ENCODE measurements at places on chromosomes 2 and 18. TPM values are rescaled to one million over a fixed set of nuclear protein-coding genes. Genes with fewer than 3 reads are reported as not detected.

The PLCD4 gene
- 0.32 TPM for total RNA-seq

The SERPINB12 gene
- total RNA-seq = not detected

The GNLY gene
- not detected for total RNA-seq

The RAB1A gene
- 229 TPM for total RNA-seq

The LIMS4 gene
- 0.16 TPM for total RNA-seq

The ADAM23 gene
- 7.6 TPM for total RNA-seq

The DNAH6 gene
- 12.1 TPM for total RNA-seq

The AMER3 gene
- not detected for total RNA-seq

The RAPGEF4 gene
- 5.4 TPM for total RNA-seq

The EPG5 gene
- 27.4 TPM for total RNA-seq

The IAH1 gene
- total RNA-seq = 67.6 TPM

The NT5C1B gene
- not detected for total RNA-seq

The HOXD13 gene
- 10.3 TPM for total RNA-seq

The HOXD8 gene
- 14.5 TPM for total RNA-seq

The ERBB4 gene
- total RNA-seq = 0.32 TPM

The NTSR2 gene
- total RNA-seq = not detected

The TXNDC2 gene
- total RNA-seq = not detected

The DYTN gene
- total RNA-seq = not detected

The CDKL4 gene
- total RNA-seq = 0.95 TPM

The KCNJ13 gene
- 2.3 TPM for total RNA-seq

The KLHL30 gene
- 0.03 TPM for total RNA-seq

The RSAD2 gene
- total RNA-seq = 0.48 TPM

The ZBTB7C gene
- 0.16 TPM for total RNA-seq

The CD302 gene
- total RNA-seq = 12.0 TPM

The CSRNP3 gene
- 0.32 TPM for total RNA-seq

The RAX gene
- not detected for total RNA-seq

The NYAP2 gene
- not detected for total RNA-seq

The AQP12A gene
- total RNA-seq = not detected

The TDRD15 gene
- total RNA-seq = 0.16 TPM

The C1GALT1C1L gene
- total RNA-seq = 1.2 TPM

The GPR45 gene
- total RNA-seq = 0.98 TPM

The PELI1 gene
- total RNA-seq = 9.4 TPM

The KCNG2 gene
- not detected for total RNA-seq

The PIKFYVE gene
- total RNA-seq = 50.9 TPM

The BMP10 gene
- not detected for total RNA-seq

The HOXD12 gene
- total RNA-seq = 0.42 TPM

The PLGLB1 gene
- 1.7 TPM for total RNA-seq

The NCKAP5 gene
- total RNA-seq = 14.2 TPM

The CHST9 gene
- total RNA-seq = not detected

The TEKT4 gene
- total RNA-seq = not detected

The ANTXR1 gene
- 51.6 TPM for total RNA-seq

The SLC66A2 gene
- 18.3 TPM for total RNA-seq

The TBR1 gene
- not detected for total RNA-seq

The PARD3B gene
- 0.27 TPM for total RNA-seq

The IKZF2 gene
- total RNA-seq = 0.32 TPM

The GPR148 gene
- total RNA-seq = not detected

The IL1RN gene
- not detected for total RNA-seq
